Tongue (tissue), 3 donors: ENCODE measurements at places on chromosomes 5 and 9. TPM values are rescaled to one million over a fixed set of nuclear protein-coding genes. Genes with fewer than 3 reads are reported as not detected.

GPX8 gene
- 61.1 TPM for total RNA-seq

INSL4 gene
- total RNA-seq = not detected

TAF11L10 gene
- total RNA-seq = not detected

NR5A1 gene
- not detected for total RNA-seq

DCANP1 gene
- 0.21 TPM for total RNA-seq

CMYA5 gene
- total RNA-seq = 739 TPM

COL23A1 gene
- total RNA-seq = 5.4 TPM

PCDHGB7 gene
- 10.3 TPM for total RNA-seq

ABO gene
- total RNA-seq = 1.4 TPM

PCDHB12 gene
- 4.8 TPM for total RNA-seq

PCDHB5 gene
- 5.6 TPM for total RNA-seq

PCA3 gene
- total RNA-seq = 0.62 TPM

CCDC112 gene
- total RNA-seq = 10.5 TPM

ANKRD20A1 gene
- not detected for total RNA-seq

ISL1 gene
- total RNA-seq = 0.41 TPM

IL3 gene
- total RNA-seq = not detected

DMRTA1 gene
- total RNA-seq = 1.9 TPM

IRGM gene
- not detected for total RNA-seq

MAN2A1 gene
- total RNA-seq = 99.5 TPM

AHRR gene
- 8.2 TPM for total RNA-seq

LYSMD3 gene
- total RNA-seq = 27.1 TPM

THG1L gene
- 11.3 TPM for total RNA-seq

SLC23A1 gene
- total RNA-seq = not detected

LURAP1L gene
- 7.2 TPM for total RNA-seq

ROPN1L gene
- 0.41 TPM for total RNA-seq

PAEP gene
- total RNA-seq = not detected

TBC1D13 gene
- total RNA-seq = 22.9 TPM

NREP gene
- total RNA-seq = 372 TPM

PCDHGC5 gene
- 3.1 TPM for total RNA-seq

SELENOP gene
- total RNA-seq = 185 TPM

IL13 gene
- not detected for total RNA-seq

FOXD4L6 gene
- total RNA-seq = not detected

CARD9 gene
- 4.3 TPM for total RNA-seq

RXFP3 gene
- not detected for total RNA-seq

ANKRD18B gene
- total RNA-seq = 6.6 TPM

NUTM2F gene
- not detected for total RNA-seq

FKTN gene
- total RNA-seq = 52.4 TPM

BAG1 gene
- total RNA-seq = 141 TPM

PCDHB10 gene
- 6.1 TPM for total RNA-seq

CNTNAP3 gene
- 18.9 TPM for total RNA-seq

PCDHB9 gene
- 1.7 TPM for total RNA-seq

TAF11L5 gene
- total RNA-seq = not detected

SMIM33 gene
- not detected for total RNA-seq

DOCK8 gene
- 22.8 TPM for total RNA-seq

NEUROG1 gene
- not detected for total RNA-seq

ACTBL2 gene
- total RNA-seq = not detected

DDX4 gene
- total RNA-seq = not detected

KIF12 gene
- 0.31 TPM for total RNA-seq

TNFSF15 gene
- 1.8 TPM for total RNA-seq
